ENCODE measurements at places on chromosomes 16 and 17. TPM values are rescaled to one million over a fixed set of nuclear protein-coding genes. Genes with fewer than 3 reads are reported as not detected.

The NACA2 gene
- total RNA-seq = not detected

GRCh38 chr16:17350207-17350606 is 120.6 kb downstream of the XYLT1 start:
- peak; percentile 47 for DNase-seq

- no peak for DNase-seq
Measured at GRCh38 chr16:4184038-4184702, 57.7 kb downstream of the SRL start.

The NR1D1 gene
- 5.7 TPM for total RNA-seq

The HSD17B2 gene
- total RNA-seq = 28.0 TPM
